OCI-M1 (cell line): ENCODE measurements at places on chromosomes 5 and 9.

DNA sequence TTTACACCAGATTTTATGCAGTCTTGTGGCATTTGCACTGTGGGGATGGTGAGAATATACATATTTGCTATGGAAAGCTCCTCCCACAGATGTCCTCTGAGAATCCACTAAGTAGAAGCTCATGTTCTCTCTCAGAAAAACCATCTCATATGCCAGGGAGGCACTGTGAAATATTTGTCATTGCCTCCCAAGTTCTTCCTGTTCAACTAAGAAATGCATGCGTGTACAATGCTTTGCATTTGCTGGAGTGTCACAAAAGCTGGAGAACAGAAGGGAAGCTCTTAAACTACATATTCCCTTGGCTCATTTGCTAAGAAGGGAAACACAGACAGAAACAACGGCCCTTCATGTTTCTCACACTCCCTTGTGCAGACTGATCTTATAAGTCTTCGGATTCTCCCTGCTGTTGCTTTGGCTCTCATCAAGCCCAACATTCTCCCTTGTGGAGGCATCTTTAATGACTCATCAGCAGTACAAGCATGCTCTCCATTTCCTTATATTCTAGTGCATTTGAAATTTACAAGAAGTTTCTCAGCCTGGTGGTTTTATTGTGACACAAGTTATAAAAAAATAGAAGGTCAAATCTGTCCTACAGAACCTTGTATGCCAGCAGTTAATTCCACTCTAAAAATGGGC is 220.6 kb downstream of the TRIM36 start:
- no peak for DNase-seq

DNA sequence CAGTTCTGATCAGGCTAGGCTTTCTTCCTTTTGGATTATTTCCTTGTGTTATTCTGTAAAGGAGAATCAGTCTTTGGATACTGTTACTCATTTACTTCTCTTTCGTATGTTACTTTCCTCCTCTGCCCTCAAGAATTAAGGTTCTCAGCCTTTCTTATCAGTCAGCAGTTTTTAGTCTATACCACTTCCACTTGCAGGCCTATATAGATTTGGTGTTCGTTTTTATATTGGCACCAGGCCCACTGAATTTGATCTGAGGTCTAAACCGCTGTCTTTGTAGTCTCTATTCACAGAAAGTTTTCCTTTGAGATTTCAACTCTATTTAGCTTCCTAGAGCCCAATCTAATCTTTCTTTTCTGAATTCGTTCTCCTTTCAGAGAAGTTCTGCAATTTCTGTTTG is 62.8 kb downstream of the ERBIN start:
- peak; percentile 96 for DNase-seq

GRCh38 chr9:100455470-100455869 is 17.5 kb upstream of the TMEFF1 start:
- DNase-seq = no peak

- DNase-seq = no peak
These were observed 84.9 kb upstream of the ASS1 start for GRCh38 chr9:130359819-130360218.
